Stimulated activated CD8-positive, alpha-beta memory T cell treated with anti-CD3 and anti-CD28 coated beads, Interleukin-2, amount 100 ng/mL, for 48 hours (primary cell): ENCODE measurements at places on chromosomes 2 and 18.

- no peak for DNase-seq
These were observed 994 bp upstream of the LRATD1 start for GRCh38 chr2:14631406-14632040.

GRCh38 chr2:80363330-80363729 is 58.8 kb upstream of the LRRTM1 start:
- no peak for DNase-seq

- DNase-seq: no peak
These were observed 117.9 kb downstream of the NRP2 start for GRCh38 chr2:205800224-205800623.

- no peak for DNase-seq
These were observed 66.1 kb upstream of the ODC1 start for GRCh38 chr2:10514273-10514672.
